Activated T-helper 1 cell treated with anti-CD3 and anti-CD28 coated beads, Interleukin-2, amount 50 U/mL, for 16 hours (primary cell): ENCODE measurements at places on chromosomes 12 and 14.

- DNase-seq, result no peak
These were observed 78.9 kb downstream of the SETD3 start for GRCh38 chr14:99401621-99402284.

GRCh38 chr12:14239935-14240872 is 125.3 kb upstream of the ATF7IP start:
- DNase-seq, result no peak

DNA sequence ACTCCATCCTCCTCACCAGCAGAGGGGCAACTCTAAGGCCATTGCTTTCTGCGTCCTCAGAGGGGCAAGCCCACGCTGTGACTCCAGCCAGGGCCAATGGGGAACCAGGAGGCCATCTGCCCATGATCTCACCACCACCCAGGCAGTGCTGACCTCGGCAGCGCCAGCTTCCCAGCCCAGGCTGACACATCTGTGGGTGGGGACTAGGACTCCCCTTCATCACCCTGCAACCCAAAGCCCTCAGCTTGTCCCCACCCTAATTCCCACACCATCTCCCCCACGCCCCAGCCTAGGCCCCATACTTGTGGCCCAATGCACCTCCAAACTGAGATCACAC is 58.6 kb downstream of the VWF start:
- DNase-seq, result no peak

GRCh38 chr12:130253866-130254265 is 83.8 kb upstream of the PIWIL1 start:
- no peak for DNase-seq

GRCh38 chr12:7694556-7695236 is 879 bp downstream of the GDF3 start:
- DNase-seq, result no peak

GRCh38 chr12:24173067-24173466 is 223.6 kb upstream of the SOX5 start:
- no peak for DNase-seq

DNA sequence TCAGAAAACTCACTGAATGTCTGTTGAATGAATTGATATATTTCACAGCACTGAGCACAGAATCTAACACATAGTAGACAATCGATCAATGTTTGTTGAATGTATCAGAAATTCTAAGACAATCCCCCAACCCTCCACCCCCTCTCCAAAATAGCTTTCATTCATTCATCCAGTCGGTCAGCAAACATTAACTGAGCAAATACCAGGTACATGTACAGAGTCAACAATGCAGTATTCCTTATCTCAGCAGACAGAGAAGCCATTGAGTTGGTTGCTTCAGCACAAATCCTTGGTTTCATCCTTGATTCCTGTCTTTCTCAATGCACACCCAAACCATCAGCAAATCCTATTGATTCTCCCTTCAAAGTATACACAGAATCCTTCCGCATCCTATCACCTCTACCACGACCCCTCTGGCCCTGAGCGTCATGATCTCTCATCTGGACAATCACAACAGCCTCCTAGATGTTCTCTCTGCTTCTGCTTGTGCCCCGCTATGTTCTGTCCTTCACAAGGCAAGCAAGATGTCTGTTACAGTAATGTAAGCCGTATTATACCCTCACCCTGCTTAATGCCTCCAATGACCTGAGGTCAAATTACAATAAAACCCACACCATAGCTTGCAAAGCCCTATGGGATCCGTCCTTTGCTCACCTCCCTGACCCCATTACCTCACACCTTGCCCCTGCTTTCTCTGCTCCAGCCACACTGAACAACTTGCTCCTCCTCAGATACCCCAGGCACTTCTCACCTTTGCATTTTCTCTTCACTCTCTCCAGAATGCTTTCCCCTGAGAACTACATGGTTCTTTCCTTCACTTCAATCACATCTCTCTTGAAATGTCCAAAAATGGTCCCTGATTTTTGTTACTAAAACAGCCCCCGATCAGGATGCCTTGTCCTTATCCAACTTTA is 738.1 kb upstream of the TBX3 start:
- no peak for DNase-seq

DNA sequence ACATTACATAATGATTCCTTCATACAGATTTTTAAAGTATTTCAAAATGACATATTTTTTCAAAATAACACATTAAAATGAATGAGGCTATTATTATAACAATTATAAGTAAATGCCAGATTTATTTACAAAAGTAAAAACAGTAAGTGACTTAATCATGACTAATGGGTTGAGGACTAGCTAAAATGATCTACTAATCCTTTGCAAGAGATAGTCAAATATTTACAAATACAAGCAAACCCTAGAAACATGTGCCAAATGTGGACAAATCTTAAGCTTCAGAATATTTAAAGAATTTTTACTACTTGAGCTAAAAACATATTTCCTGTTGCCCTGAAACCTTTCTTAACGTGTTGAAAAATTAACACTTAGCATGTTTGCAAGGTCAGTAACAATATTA is 74.8 kb downstream of the KIF21A start:
- DNase-seq, result no peak

DNA sequence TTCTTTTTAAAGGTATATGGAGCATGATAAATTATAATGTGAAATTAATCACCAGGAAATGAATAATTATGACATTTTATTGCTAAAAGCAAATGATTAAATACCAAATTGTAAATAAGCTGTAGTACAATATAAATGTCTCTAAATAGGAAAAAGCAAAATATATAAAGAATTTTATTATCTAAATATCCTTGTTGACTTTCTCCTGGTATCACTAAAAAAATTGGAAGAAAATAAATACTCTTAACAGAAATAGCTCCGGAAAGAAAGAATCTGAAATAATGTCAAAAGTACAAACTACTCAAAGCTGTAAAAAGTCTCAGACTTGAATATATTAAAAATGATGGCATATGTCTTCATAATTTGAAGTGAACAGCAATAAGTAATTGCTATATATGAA is at the start of gene OR11H7:
Gene OR11H7, plus strand, starts transcription at position 301 of the 400 bp plus-strand sequence.
- no peak for DNase-seq

DNA sequence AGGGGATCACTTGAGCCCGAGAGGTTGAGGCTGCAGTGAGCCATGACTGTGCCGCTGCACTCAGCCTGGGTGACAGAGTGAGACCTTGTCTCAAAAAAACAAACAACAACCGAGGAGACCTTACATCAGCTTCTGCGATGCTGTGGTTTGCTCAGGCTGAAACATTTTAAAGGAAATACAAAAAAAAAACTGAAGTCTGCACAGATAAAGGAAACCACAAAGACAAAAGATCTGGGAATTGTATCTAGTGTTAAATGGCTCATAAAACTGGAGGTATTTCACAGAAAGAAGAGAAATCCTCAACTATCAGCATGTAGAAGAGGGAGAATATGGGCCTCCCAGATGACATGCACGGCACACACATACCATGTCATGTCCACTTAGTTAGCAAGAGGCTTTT is 60.3 kb upstream of the VPS33A start:
- DNase-seq, result no peak
